ENCODE measurements at places on chromosomes 7 and 10. TPM values are rescaled to one million over a fixed set of nuclear protein-coding genes. Genes with fewer than 3 reads are reported as not detected.

- no peaks in the 10 kb centered on the region for H3K36me3 ChIP-seq
- H3K4me3 ChIP-seq: peak within 1 kb of the TSS; percentile 83
- H3K27me3 ChIP-seq: peaks cover 33% of the 10 kb centered on the region
- DNase-seq: peak; percentile 56
- peaks cover 25% of the 10 kb centered on the region for H3K4me1 ChIP-seq
Measured at GRCh38 chr7:74289018-74289658, at the start of gene CLIP2. TSS of gene CLIP2 (plus strand) at chr7:74289407. CDS start at chr7:74317547, 28,140 bp downstream.

DNA sequence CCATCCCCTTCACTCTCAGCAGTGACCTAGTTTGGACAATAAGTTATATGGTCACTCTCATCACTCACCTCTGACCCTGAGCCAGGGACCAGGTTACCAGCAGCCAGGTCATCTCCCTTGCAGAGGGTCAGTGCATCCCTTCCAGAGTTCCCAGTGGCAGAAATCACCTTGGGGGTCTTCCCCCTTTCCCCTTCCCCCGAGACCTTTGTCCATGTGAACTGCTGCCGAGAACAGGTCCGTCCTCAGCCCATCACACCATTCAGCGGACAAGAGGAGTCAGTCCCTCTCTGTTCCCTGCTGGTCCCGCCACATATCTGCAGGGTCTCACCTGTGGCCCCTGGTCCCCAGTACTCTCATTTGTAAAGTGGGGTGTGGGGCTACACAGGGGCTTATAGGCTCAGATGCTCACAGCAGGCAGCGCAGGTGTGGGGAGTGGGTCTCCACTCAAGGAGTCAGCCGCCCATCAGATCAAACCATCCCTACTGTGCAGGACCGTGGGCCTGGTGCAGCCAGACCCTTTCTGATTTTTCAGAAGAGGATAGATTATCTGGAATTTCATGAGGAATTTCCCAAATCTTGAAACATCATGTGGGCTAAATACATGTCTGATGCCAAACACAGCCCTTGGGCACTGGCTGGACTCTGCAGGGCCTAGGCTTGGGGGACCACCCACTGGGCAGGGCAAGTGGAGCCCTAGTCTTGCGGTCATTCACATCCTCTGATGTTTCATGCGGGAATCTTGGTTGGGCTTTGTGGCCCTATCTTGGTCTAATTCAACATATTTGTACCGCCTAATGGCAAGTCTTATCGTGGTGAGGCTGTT, 6.5 kb downstream of the DEPP1 start:
- H3K27me3 ChIP-seq: no peaks in the 10 kb centered on the region
- no peak overlapping the region for H3K4me3 ChIP-seq
- H3K36me3 ChIP-seq: no peaks in the 10 kb centered on the region
- H3K4me1 ChIP-seq: peaks cover 45% of the 10 kb centered on the region
- DNase-seq: no peak
- H3K27ac ChIP-seq: no peak overlapping the region

- H3K27ac ChIP-seq: peak overlapping the region; percentile 20
- DNase-seq: no peak
- no peaks in the 10 kb centered on the region for H3K27me3 ChIP-seq
- peaks cover 53% of the 10 kb centered on the region for H3K4me1 ChIP-seq
- H3K4me3 ChIP-seq: peak overlapping the region; percentile 6
- H3K36me3 ChIP-seq: peaks cover 14% of the 10 kb centered on the region
Measured at GRCh38 chr10:98141484-98142073, 7.1 kb downstream of the R3HCC1L start.

DNA sequence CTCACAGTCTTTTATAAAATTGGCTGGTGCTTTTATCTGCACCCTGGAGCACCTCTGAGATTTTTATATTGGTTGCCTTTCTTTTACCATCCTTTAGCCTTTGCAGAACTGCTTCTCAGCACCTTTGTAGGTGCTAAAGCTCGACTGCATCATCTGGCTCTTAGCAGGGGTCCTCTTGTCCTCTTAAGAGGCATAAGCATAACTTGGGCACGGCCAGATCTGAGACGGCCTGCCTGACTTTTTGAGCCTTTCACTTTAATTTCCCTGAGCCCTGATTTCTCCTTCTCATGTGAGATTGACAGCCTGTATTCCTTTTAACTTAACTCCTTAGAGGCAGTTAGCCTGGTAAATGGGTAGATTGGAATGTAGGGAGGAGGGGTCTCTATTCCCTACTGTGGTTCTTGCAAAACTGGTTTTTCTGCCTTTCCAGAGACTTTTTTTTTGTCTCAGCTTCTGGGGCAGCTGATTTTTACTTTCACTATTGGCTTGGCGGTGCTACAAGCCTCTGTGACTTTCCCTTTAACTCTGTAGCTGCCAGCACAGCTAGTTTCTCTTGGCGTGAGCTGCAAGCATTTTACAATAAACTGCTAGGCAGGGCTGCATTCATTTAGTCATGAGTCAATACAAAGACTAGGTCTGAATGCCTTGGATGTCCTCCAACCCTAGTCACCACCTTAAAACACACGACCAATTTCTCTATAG, 24.0 kb downstream of the ZPBP start:
- peak; percentile 10 for DNase-seq
- H3K4me1 ChIP-seq: peaks cover 20% of the 10 kb centered on the region
- H3K27me3 ChIP-seq: peaks cover 8% of the 10 kb centered on the region
- H3K4me3 ChIP-seq: peak overlapping the region; percentile 78
- no peaks in the 10 kb centered on the region for H3K36me3 ChIP-seq

GRCh38 chr10:108598831-108599230, 1324.5 kb downstream of the XPNPEP1 start:
- no peak overlapping the region for H3K27ac ChIP-seq
- no peak overlapping the region for H3K4me3 ChIP-seq
- H3K4me1 ChIP-seq: no peaks in the 10 kb centered on the region

GRCh38 chr7:81294897-81295515, 376.2 kb upstream of the SEMA3C start:
- H3K36me3 ChIP-seq: no peaks in the 10 kb centered on the region
- no peak for DNase-seq
- H3K4me1 ChIP-seq: no peaks in the 10 kb centered on the region
- no peak overlapping the region for H3K4me3 ChIP-seq

- H3K4me3 ChIP-seq: no peak overlapping the region
- H3K27me3 ChIP-seq: no peaks in the 10 kb centered on the region
- H3K4me1 ChIP-seq: peaks cover 22% of the 10 kb centered on the region
- no peaks in the 10 kb centered on the region for H3K36me3 ChIP-seq
Measured at GRCh38 chr10:6918305-6918704, 338.2 kb upstream of the PRKCQ start.

- H3K27ac ChIP-seq: no peak overlapping the region
- no peaks in the 10 kb centered on the region for H3K36me3 ChIP-seq
- H3K4me3 ChIP-seq: no peak overlapping the region
Measured at GRCh38 chr7:28675429-28675828, 263.1 kb downstream of the CREB5 start.

- H3K4me3 ChIP-seq: peak overlapping the region; percentile 25
- no peak for DNase-seq
- H3K27me3 ChIP-seq: peaks cover 5% of the 10 kb centered on the region
- H3K4me1 ChIP-seq: peaks cover 54% of the 10 kb centered on the region
- H3K27ac ChIP-seq: peak overlapping the region; percentile 42
Measured at GRCh38 chr7:27899601-27900000, 159.6 kb downstream of the TAX1BP1 start.

- no peak for DNase-seq
- no peaks in the 10 kb centered on the region for H3K36me3 ChIP-seq
- no peak overlapping the region for H3K4me3 ChIP-seq
Measured at GRCh38 chr7:101588131-101588935, 40.8 kb downstream of the MYL10 start.

DNA sequence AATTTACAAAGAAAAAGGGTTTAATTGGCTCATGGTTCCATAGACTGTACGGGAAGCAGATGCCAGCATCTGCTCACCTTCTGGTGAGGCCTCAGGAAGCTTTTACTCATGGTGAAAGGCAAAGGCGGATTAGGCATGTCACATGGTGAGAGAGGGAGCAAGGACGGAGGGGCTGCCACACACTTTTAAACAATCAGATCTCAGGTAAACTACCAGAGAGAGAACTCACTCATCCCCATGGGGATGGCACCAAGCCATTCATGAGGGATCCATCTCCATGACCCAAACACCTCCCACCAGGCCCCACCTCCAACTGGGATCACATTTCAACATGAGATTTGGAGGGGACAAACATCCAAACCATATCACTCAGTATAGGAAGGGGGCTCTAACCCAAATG, 183.9 kb downstream of the COBL start:
- no peak overlapping the region for H3K27ac ChIP-seq
- H3K4me1 ChIP-seq: no peaks in the 10 kb centered on the region
- DNase-seq: no peak
- no peaks in the 10 kb centered on the region for H3K27me3 ChIP-seq

DNA sequence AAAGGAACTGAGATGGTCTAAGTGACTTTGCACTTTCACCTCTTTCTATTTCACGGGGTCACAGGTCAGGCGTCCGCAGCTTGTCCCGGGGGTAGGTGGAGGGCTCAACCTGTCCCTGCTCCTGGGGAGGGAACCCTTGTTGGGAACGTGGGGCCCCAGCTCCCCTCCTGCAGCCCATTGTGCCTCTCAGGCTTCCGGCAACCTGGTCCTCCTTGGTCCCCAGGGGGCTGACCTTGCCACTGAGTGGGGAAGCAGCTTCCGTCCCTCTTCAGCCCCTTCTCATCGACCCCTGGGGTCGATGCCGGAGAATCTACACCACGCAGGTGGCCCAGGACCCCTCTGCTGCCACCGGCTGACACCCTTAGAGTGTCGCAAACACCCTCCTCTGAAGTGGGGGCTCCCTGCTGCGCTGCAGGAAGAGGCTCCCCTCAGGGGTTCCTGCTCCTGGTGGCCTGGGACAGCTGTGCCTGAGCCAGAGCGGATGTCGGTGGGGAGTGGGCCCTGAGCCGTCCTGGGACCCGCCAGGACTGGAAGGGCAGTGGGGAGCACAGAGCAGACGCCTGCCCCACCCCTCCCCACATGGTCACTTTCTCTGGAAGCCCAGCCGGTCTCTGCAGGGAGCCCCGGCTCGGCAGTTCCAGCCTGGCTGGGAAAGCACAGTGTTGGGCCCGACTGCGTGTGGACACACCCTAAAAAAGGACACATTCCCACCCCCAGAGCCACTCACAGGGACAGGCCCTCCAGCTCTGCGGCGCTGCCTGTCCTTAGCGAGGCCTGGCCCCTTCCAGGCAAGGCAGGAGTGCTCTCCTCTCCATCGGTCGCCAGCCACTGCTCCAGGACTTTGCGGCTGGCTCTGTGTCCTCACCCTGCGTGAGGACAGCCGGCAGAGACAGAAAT, 357.5 kb upstream of the SHH start:
- DNase-seq: no peak
- H3K4me3 ChIP-seq: no peak overlapping the region
- H3K4me1 ChIP-seq: no peaks in the 10 kb centered on the region

DNA sequence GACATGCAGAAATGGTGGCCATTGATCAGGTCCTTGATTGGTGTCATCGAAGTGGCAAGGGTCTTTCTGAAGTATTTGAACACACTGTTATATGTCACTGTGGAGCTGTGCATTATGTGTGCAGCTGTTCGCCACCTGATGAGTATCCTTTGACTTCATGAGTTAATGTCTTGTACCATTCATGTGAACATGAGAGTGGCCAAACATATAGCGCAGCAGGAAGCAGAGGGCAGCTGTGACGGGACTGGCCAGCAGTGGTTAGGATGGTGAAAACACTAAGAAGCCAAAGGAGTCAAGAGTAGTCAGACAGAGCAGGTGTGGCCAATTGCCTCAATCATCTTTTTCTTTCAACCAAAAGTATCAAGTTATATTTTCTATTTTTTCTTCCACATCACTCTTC, 167.4 kb downstream of the IMMP2L start:
- no peaks in the 10 kb centered on the region for H3K27me3 ChIP-seq
- H3K4me1 ChIP-seq: no peaks in the 10 kb centered on the region
- DNase-seq: no peak
- no peaks in the 10 kb centered on the region for H3K36me3 ChIP-seq

- no peak overlapping the region for H3K4me3 ChIP-seq
- H3K4me1 ChIP-seq: peaks cover 59% of the 10 kb centered on the region
- H3K27me3 ChIP-seq: no peaks in the 10 kb centered on the region
- H3K36me3 ChIP-seq: peaks cover 25% of the 10 kb centered on the region
- H3K27ac ChIP-seq: no peak overlapping the region
Measured at GRCh38 chr7:140314573-140315480, 83.5 kb downstream of the SLC37A3 start.

DNA sequence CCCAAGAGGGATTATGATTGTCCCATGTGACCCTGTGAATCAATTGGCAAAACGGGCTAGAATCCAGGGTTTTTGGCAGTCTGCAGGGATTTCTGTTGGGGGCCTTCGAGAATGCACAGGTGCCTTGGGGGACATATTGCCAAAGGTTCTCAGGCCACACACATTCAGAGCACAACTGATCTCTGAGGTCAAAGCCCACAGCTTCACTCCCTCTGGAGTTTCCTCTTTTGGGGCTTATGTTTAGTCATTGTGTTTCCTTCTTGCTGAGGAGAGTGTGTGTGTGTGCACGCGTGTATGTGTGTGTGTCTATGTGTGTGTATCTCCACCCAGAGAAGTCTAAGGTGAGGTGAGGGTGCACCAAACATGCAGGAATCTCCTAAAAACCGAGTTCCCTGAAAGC, 8.8 kb downstream of the PPIF start:
- no peak for DNase-seq
- H3K27ac ChIP-seq: peak overlapping the region; percentile 23
- peaks cover 48% of the 10 kb centered on the region for H3K36me3 ChIP-seq
- peaks cover 41% of the 10 kb centered on the region for H3K4me1 ChIP-seq
- H3K4me3 ChIP-seq: no peak overlapping the region

DNA sequence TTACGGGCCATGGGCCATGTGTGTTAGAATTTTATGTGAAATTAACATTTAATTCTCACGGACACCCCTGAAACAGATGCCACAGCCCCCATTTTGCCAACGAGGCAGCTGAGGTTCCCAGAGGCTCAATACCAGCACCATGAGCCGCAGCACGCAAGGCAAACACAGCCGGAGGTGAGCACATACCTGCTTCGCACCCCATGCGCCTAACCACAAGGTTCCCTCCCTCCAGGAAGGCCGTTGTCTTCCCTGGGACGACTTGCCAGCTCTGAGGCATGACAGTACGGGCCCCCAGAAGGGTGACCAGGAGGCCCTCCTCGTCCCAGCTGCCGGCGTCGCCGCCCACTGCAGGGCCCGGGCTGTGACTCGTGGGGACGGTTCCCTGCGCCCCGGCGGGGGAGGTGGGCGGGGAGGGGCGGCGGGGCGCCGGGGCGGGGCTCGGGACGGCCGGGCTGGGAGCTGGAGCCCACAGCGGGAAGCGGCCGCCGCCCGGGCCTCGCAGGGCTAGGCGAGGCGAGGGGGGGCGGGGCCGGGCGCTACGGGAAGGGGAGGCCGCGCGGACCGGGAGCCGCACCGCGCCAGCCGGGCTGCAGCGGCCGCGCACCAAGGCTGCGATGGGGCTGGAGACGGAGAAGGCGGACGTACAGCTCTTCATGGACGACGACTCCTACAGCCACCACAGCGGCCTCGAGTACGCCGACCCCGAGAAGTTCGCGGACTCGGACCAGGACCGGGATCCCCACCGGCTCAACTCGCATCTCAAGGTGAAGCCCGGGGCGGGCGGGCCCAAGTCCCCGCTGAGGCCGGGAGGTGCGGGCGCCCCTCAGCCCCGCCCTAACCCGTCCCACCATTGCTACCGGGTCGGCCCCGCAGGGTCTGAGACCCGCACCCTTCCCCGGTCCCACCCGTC, at the start of gene CAV2:
CAV2 (plus strand) TSS at position 571 of the 910 bp plus-strand sequence; CDS start at position 615, 44 bp downstream.
- H3K36me3 ChIP-seq: no peaks in the 10 kb centered on the region
- H3K4me1 ChIP-seq: peaks cover 10% of the 10 kb centered on the region
- H3K4me3 ChIP-seq: peak within 1 kb of the TSS; percentile 19
- no peak for DNase-seq
- peak within 1 kb of the TSS; percentile 24 for H3K27ac ChIP-seq
- peaks cover 53% of the 10 kb centered on the region for H3K27me3 ChIP-seq

RHOBTB1 gene
- total RNA-seq: not detected

ARHGAP12 gene
- 2.4 TPM for total RNA-seq

ZNF33B gene
- total RNA-seq: 7.6 TPM

GLI3 gene
- not detected for total RNA-seq

PRLHR gene
- not detected for total RNA-seq

CDHR3 gene
- 0.47 TPM for total RNA-seq

CAPZA2 gene
- 143 TPM for total RNA-seq

CLDN12 gene
- 4.4 TPM for total RNA-seq

IFIT1B gene
- total RNA-seq: not detected

NEUROG3 gene
- total RNA-seq: not detected

Measured in activated T-helper 1 cell treated with anti-CD3 and anti-CD28 coated beads, Interleukin-12 subunit alpha, Interleukin-12 subunit beta, Interleukin-2, Interleukin-4 antibody, amounts not matched to agents 30 ng/mL and 10 ng/mL and 1 ng/mL, durations not matched to agents 14 hours and 24 hours and 36 hours (primary cell).